Right ventricle myocardium superior (tissue), 1 donor: ENCODE measurements at places on chromosomes 12 and 14. TPM values are rescaled to one million over a fixed set of nuclear protein-coding genes. Genes with fewer than 3 reads are reported as not detected.

PAN2 gene
- 38.6 TPM for total RNA-seq

CEP170B gene
- total RNA-seq: 9.5 TPM

DNA sequence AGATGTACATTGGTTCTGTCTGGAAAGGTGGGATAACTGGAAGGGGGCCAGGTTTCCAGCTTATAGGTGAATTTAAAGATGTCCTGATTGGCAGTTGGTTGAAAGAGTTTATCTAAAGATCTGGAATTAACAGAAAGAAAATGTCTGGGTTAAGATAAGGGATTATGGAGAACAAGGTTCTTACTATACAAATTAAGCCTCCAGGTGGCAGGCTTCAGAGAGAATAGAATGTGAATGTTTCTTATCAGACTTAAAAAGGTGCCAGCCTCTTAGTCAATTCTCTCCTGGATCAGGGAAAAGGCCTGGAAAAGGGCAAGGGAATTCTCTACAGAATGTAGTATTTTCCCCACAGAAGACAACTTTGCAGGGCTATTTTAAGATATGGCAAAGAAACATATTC is 53.1 kb downstream of the CNTN1 start:
- DNase-seq: no peak

GRCh38 chr14:100408350-100409002 is 85.3 kb downstream of the SLC25A47 start:
- DNase-seq: no peak

DNA sequence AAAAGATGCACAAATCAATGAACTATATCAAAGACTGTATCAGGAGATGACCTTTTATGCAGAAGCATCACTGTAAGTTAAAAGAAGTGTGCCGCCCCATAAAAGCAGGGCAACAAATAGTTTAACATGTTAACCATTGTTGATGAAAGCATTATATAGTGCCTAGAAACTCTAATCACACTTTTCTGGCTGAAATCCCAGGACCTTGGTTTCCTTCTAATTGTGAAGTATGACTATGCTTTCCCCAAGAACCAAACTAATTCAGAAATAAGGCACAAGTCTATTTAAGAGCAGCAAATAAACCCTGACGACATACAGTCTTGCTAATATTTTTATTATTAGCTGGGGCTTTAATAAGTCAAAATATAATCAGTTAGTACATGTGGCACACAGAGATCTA is 21.7 kb downstream of the RACGAP1 start:
- DNase-seq: no peak
